Cerebellar nuclear complex (tissue), 1 donor: ENCODE measurements at places on chromosomes 1 and 21.

DNA sequence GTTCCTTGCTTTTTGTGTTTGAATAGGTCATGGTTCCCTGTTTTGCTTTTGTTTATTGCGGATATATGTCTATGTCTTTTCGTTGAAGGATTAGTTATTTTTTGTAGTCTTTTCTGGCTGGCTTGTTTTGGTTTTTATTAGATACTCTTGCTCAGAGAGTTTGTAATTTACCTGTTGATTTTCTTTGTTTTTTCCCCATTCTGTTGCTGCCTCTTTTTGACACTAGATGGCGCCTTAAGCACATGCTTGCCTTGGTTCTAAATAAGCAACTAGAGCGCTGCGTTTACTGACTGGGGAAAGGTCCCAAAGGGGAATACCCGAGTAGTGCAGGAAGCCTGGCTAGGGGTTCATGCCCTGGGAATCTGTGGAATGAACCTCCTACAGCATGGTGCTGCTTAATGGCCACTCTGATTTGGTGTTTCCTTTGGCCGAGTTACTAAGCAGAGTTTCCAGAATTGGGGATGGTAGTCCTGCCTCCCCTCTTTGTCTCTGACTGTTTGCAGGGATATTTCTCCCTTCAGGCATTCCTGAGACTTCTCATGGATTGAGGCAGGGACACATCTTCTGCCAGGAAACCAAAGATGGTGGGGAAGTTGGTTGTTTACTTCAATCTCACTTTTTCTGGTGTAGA, 143.2 kb downstream of the PTPRU start:
- DNase-seq: no peak

- no peak for DNase-seq
Observed at GRCh38 chr1:112264553-112264952, 131.5 kb upstream of the CTTNBP2NL start.

DNA sequence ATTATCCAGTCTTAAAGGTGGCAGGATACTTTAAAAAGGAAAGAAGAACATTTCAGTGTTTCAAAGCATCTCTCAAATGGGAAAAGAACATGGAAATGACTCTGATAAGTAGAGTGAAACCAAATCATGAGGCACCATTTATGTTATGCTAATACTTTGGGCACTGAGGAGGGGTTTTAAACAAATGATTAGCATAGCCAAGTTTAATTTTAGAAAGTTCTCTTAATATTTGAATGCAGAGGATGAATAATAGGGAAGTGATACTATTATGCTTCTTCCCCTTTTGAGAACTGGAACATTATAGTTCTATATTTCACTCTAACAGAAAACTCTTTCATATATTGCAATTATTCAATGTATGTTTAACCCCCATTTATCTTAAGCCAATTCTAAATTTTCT, 1181.9 kb upstream of the PRMT6 start:
- DNase-seq: no peak

DNA sequence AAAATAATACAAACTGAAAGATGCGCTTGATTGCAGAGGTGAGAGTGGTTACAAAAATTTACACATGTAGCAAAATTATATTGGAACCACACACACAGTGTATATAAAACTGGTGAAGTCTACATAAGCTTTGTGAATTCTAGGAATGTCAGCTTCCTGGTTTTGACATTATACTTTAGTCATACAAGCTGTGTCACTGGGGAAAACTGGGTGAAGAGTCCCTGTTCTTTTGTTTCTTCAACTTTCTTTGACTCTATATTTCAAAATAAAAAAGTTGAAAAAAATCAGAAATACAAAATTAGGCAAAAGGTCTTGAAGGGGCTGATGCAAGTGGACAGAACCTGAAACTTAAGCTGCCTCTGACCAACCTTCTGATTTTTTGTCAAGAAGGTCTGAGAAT, 3.0 kb downstream of the C1QC start:
- no peak for DNase-seq

DNA sequence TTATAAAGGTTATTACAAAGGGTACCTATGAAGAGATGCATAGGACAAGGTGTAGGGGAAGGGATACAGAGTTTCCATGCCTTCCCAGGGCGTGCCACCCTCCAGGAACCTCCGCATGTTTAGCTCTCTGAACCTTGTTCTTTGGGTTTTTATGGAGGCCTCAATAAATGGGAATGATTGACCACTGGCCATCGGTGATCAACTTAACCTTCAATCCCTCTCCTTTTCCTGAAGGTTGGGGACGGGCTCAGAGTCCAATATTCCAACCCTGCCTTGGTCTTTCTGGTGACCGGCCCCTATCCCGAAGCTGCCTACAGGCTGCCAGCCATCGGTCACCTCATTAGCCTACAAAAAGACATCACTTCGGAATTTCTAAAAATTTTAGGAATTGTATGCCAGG, 11.7 kb downstream of the CD244 start:
- DNase-seq: no peak
